ENCODE measurements at places on chromosomes 1 and 21.

DNA sequence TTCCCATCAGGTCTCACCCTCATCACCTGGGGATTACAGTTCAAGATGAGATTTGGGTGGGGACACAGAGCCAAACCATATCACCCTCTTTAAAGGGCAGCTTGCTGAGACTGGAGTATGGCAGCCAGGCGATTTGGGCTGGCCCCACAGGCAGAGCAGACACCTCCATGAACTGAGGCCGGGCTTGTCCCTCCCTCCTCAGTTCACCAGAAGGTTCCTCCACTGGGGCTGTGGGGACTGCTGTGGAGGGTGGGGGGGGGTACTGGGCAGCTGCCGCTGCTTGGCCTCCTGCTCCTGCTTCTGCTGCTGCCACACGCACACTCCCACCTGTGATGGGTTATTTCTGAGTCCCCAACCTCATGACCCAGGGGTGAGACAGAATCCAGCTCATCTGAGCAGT lies 53.9 kb upstream of the PDE9A start:
- no peak for DNase-seq

DNA sequence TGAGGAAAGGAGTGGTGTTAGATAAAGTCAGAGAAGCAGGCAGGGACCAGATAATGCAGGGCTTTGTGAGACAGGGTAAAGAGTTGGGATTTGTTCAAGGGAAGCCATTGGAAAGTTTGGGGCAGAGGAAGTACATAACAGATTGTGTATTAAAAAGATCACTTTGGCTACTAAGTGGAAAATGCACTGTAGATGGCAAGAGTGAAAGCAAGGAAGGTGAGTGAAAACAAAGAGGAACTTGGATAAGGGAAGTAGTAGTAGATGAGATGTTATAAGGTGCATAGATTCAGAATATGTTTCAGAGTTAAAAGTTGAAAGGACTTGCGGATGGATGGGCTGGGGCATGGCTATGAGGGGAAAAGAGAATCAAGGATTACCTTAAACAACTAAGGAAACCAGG lies 17.4 kb downstream of the MRPL39 start:
- no peak for DNase-seq

- DNase-seq = no peak
Measured at GRCh38 chr1:25715888-25716287, 84.1 kb upstream of the SELENON start.

- peak; percentile 39 for DNase-seq
Measured at GRCh38 chr1:25504706-25505595, 38.5 kb upstream of the LDLRAP1 start.

DNA sequence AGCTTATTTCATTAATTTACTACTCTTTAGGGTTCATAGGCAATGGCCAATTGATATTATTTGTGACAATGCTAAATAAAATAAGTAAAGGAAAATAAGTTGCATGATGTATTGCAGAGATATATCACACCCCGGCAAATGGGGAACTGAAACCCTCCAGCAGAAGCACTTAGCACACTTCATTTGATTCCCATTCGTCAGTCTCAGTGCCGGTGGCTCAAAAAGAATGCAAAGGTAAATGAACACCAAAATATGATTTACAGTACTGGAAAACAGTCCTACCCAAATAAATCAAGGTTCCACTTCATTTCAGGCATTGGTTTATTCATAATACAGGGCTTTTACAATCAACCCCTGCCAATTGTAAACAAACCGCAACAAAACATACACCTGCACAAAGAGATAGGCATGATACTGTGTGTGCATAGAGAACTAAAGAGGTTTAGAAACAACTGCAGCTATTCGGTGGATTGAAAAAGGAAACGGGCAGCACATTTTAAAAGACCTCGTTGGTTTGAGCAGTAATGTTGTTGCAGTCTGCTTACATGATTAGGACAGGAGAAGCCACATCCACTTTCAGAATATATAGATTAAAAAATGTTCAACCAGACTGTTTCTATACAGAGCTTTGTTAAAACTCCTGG lies 1019.2 kb downstream of the TTLL7 start:
- DNase-seq = no peak

DNA sequence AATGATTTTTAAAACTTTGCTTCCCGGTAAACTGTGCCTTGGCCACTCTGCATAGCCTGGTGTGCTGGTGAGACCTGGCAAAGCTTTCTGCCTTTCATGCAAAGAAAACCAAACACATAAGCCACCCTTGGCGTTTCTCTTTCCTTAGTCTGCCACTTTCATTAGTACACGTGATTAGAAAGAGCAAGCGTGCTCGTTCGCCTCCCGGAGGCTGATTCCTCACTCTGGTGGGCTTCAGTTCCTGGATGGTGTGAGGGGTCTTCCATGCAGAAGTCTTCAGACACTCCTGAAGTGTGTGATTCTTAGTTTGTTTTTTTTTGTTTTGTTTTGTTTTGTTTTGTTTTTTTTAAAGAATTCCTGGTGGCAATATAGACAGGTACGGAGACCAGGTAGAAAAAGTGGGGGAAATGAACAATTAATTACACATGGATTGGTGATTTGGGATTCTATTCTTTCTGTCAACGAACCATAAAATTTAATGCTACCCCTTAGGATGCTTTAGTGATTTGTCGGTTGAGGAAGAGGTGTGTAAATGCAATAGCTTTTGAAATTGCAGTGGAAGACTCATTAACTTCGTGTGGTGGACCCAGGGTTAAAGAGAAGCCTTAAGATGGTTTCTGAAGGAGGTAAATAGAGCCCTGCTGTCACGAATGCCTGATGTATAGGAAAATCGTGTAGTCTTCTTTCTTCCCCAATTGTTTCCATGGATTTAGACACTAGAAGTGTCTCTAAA lies 2.1 kb downstream of the GALNT2 start:
- no peak for DNase-seq

GRCh38 chr1:168234846-168235547 lies 9.2 kb downstream of the SFT2D2 start:
- DNase-seq = peak; percentile 43

GRCh38 chr21:36636016-36636415 lies 62.9 kb upstream of the SIM2 start:
- DNase-seq = no peak

GRCh38 chr1:69475021-69475420 lies 92.7 kb upstream of the LRRC7 start:
- DNase-seq = no peak

DNA sequence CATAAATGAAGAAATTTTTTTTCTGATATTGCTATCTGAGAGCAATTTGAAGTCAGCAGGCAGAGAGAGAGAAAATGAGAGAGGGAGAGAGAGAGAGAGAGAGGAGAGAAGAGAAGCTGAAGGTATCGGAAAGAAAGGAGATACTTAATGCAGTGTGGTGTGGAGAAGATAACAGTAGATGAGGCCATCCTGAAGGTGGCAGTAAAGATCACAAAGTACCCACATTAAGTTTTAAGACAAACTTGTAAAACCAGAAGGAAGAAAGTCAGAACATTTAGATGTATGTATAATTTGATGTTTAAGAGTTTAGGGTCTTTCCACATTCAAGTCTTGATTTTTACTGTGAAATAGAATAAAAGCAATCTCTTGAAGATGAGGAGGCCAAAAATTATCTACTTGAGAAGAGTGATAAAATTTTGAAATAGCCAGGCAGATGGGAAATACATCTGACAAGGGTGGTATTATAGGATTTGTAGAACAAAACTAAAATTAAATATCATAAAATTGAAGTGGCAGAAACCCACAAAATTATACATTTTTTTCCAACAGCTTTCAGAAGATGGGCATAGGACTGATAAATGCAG lies 1753.4 kb downstream of the MRPL39 start:
- DNase-seq = peak; percentile 31

GRCh38 chr1:30782361-30783255 lies 25.0 kb upstream of the LAPTM5 start:
- DNase-seq = peak; percentile 45

- no peak for DNase-seq
Measured at GRCh38 chr1:3630161-3630611, 5.4 kb downstream of the TPRG1L start.

DNA sequence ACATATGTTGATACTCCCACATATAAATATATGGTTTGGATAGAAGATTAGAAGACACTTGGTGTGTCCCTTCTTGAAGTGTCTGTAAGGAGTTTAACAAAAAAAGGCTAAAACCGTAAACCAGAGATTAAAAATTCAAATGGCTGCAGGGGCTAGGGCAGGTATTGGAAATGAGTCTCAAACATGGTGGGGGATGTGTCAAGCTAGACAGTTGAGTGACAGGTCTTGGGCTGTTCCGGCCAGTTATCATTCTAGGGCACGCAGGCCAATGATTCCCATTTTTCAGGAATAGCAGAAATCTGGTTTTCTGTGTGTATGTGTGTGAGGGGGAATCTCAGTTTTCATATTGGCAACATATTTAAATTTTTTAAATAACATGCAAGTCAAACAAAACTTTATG lies 77.2 kb downstream of the AK4 start:
- no peak for DNase-seq

- peak; percentile 91 for DNase-seq
Measured at GRCh38 chr1:207007352-207008033, 25.1 kb downstream of the C1orf116 start.

GRCh38 chr1:222546548-222547259 lies 1.2 kb downstream of the HHIPL2 start:
- DNase-seq = peak; percentile 83

GRCh38 chr1:29461115-29461739 lies 224.9 kb downstream of the PTPRU start:
- DNase-seq = no peak

DNA sequence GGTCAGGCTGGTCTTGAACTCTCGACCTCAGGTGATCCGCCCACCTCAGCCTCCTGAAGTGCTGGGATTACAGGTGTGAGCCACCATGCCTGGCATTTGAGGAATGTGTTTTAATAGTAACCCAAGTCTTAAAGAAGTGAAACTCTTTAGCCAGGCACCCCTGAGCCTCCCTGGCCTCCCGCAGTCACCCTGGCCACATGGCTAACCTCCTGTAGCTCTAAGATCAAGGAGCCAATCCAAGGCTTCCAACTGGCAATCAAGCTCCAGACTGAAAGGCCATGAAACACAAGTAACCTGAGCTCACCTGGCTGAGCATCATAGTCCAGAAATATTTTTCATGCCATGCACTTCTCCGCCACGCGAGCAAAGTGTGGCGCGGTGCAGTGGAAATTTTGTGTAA lies 84.3 kb downstream of the LTN1 start:
- no peak for DNase-seq

- DNase-seq = no peak
Measured at GRCh38 chr1:3241673-3242407, 172.8 kb downstream of the PRDM16 start.

GRCh38 chr1:191022856-191023255 lies 545.2 kb upstream of the BRINP3 start:
- peak; percentile 57 for DNase-seq

DNA sequence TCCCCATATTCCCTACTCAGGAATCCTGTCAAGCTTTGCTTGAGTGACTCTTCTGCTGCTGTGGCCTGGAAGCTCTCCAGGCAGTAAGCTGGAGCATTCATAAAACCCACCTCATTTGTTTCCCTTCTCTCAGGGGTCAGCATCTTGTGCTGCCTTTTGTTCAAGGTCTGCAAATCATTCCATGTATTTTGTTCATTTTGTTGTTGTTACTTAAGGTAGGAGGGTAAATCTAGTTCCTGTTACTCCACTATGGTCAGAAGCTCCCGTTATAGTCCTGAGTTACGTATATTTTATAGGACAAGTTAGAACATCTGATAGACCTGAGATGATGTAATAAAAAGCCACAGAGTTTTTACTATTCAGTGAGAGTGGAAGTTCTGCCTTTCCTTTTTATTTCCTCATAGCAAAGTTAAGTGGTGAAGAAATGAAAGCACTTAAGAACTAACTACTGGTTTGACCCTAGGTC lies 9.9 kb downstream of the SYNJ1 start:
- peak; percentile 1 for DNase-seq

GRCh38 chr1:181676269-181676668 lies 193.0 kb downstream of the CACNA1E start:
- DNase-seq = peak; percentile 4

DNA sequence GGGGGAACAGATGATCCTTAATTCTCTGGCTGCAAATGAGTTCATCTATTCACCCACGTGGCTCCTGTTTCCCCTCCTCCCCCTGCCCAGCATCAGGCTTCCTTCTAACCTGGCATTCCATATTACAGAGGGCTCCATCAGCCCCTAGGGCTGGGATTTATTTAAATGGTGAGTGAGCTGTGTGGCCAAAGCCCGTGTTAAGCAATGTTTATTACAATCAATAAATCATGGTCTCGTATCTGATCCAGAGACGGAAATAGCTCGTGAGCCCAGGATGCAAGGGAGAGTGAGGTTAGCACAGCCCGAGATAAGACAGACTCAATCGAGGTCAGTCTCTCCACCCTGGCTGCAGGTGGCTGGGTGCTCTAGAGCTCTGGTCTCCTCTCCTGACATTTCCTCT lies 43.1 kb upstream of the IGSF21 start:
- DNase-seq = no peak

GRCh38 chr1:64823691-64824476 lies 79.0 kb downstream of the RAVER2 start:
- peak; percentile 81 for DNase-seq

DNA sequence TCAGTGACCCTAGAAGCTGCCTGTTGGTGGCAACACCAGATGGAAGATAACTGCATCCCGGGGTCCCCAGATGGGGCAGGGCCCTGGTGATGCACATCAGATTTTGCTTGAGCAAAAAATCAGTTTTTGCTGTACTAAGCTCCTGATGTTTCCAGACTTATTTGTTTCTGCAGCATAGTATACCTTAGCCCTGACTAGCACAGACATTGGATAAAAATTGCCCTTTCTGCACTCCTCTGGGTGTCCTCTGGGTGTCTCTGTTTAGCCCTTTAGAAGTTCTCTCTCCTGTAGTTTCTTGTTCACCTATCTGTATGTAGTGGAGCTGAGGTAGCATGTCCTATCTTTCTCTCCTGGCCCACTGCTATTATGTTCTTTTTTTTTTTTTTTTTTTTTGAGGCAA lies 30.3 kb upstream of the PLA2G2C start:
- peak; percentile 10 for DNase-seq

DNA sequence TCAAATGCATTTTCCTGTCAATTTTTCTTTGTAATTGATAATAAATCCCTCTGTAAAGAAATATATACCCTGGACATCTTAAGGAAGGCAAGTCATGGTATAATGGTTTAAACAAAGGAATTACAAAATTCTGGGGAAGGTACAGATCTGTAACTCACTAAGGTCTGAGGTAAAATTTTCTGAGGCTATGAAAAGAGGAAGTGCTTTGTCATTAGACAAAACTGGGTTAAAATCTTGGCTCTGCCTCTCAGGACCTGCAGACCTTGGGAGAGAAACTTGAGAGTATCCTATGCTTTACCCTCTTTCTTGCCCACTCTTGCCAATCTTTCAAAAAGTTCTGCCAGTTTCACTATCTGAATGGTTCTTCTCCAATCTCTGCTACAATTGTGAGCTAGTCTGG lies 26.8 kb upstream of the BEND5 start:
- no peak for DNase-seq

- no peak for DNase-seq
Measured at GRCh38 chr1:226041419-226041818, 21.1 kb upstream of the H3-3A start.

Measured in IMR-90 (cell line).